Stimulated activated CD8-positive, alpha-beta memory T cell treated with anti-CD3 and anti-CD28 coated beads, Interleukin-15, amount 100 ng/mL, for 1 hour (primary cell): ENCODE measurements at places on chromosomes 7 and 10.

DNA sequence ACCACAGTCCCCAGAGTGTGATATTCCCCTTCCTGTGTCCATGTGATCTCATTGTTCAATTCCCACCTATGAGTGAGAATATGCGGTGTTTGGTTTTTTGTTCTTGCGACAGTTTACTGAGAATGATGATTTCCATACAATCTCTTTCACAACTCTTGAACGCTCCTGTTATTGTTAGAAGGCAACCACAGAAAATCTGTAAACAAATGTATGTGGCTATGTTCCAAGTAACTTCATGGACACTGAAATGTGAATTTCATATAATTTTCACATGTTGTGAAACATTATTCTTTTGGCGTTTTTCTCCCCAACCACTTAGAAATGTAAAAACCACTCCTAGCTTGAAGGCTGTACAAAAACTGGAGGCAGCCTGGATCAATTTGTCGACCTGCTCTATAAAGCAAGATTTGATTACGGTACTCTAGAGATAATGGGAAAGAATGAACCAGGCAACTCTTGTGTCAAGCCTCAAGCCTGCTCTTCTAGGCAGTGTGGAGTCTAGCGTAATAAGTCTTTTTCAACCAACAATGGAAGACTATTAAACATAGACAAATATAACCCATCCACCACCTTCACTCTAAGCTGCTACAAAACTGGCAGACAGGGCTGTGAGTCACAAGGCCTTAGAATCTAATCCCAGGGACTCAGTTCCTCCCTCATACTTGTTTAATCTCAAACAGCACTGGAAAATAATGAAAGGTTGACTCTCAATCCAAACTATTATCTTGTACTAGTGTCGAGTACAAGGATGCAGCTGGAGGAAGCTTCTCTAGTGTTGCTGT lies 22.7 kb downstream of the ARL3 start:
- no peak for DNase-seq

DNA sequence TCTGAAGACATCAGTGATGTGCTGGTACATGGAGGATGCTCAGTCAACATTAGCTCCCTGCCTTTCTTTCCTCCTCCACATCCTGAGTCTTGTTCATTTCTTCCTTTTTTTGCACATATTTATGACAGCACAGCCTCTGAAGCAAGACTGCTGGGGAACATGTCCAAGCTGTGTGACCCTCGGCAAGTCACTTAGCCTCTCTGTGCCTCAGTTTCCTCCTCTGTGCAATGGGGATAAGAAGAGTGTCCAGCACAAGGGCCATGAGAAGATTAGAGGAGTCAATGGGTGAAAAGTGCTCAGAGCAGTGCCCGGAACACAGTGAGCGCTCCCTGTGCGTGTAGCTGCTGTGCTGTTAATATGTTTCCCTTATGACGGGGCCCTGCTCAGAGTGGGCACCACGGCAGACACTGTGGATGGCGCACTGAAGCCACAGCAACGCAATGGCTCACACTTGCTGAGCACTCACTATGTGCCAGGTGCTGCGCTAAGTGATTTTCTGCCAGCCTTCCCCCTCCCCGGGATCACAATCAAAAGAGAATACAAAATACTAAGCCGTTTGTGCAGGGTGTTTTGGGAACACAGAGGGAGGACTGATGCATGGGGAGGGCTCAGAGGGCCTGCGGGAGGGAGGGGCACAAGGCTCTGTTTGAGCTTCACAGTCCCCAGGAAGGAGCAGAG lies 28.7 kb downstream of the ZCCHC24 start:
- no peak for DNase-seq

DNA sequence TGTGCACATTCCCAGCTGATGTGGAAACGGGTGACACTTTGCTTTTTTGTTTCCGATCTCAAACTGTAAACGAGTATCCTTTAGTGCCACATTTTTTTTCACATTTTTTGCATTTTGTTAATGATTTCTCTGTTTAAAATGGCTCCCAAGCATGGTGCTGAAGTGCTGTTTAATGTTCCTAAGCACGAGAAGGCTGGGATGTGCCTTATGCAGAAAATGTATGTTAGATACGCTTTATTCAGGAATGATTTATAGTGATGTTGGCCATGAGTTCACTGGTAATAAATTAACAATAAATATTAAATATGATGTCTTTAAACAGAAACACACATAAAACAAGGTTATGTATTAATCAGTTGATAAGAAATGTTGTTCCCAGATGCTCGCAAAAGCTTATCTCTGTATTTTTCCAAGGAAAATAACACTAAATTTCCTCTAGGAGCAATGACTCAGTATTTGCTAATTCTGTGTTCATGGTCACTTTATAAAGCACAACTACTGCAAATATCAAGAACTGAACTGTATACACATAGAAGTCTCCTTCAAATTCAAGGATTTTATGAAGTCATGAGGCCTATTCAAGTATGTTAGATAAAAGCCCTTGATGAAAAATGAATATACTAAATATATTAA lies 305.9 kb upstream of the SMIM30 start:
- DNase-seq, result no peak

DNA sequence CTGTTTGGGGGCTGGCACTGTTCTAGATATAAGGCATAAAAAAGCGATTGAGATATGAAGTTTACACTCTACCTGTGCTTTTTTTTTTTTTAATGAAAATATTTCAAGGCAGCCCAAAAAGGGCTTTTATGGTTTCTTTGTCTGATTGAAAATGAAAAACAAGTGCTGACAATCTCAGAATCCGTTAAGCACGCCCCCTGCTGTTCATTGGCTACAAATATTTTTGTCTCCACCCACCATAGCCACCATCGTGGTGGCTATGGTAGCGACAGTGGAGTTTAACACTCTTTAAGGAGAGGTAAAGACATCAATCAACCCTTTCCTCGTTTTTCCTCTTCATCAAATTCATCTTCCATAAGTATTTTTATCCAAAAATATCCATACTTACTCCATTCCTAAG lies 94.2 kb downstream of the CD36 start:
- no peak for DNase-seq

DNA sequence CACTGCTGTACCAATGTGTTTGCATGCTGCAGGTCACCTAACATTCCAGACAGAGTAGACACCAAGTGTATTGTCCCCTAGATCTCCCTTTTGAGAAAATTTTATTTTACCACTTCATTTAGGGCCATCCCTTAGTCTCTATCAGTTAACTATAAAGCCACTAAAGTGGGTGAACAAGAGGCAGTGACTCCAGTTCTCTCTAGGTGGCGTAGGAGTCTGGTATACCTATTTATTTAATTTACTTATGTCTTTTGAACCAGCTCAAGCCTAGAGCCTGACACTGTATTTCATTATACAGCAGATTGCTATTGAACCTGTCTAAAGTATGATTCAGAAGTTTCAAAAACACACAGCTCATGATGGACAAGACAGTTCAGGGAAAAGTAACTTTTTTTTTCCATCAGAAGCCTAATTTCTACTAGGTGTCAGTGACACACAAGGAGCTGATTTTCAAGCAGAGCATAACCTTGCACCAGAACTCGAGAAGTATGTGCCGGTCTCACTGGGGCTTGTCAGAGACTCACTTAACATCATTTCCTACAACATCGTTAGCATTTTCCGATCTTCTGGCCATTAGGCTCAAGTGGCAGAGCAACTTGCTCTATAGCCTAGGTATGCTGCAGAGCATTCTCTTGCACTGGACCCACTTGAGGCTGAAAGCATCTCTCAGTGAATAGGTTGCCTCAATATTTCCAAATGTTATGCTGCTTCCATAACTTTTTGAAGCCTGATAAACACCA lies 175.4 kb downstream of the CDC14C start:
- DNase-seq, result no peak

DNA sequence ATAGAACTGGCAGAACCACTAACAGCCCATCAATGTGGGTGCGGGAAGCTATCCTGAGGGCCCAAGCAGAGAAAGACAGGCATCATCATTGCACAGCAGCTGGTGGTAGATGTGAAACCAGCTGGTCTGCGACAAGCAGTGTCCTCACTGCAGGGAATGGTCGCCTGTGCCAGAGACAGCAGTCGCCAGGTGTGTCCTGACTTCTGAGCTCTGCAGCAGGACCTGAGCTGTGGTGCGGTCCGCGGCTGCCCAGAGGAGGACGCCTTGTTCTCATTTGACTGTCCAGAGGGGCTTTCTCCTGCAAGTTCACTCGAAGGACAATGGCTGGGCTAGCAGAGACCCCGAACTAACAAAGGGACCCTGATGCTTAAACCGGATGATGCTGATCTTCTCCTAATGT lies 97.4 kb downstream of the LRRC18 start:
- DNase-seq, result no peak

GRCh38 chr10:12308057-12308456 lies 41.3 kb upstream of the CAMK1D start:
- no peak for DNase-seq
